Left kidney (tissue), 8 donors: ENCODE measurements at places on chromosomes 5 and 9. TPM values are rescaled to one million over a fixed set of nuclear protein-coding genes. Genes with fewer than 3 reads are reported as not detected.

DNA sequence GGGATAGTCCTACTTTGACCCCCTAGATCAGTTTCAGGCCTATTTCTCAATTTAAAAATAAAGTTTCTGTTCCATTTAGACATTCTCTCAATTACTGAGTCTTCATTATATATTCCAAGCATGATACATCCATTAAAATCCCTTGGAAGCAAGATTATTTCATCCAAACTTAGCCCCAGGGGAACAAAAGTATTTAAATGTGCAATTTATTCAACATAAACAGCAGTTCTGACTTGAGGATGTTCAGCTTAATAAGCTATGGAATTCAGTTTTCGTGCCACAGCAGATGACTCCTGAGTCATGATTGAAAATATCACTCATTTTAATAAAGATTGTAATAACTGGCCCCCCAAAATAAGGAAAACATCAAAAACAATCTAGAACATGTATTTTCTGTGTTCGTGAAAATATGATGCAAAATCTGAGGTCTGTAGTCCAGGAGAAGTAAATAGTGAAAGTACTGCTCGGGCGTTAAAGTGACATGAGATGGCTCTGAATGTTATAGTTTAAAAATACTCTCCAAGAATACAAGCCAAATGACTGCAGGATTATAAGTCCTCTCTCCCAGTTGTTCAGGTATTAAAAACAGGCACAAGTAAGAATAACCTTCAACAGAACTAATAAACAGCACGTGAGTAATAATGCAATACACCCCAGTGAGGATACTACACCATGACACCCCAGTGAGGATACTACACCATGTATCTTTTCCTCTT lies 67.1 kb downstream of the RETREG1 start:
- DNase-seq, result no peak

GRCh38 chr5:103439007-103439406 lies 123.6 kb downstream of the NUDT12 start:
- DNase-seq, result no peak

DNA sequence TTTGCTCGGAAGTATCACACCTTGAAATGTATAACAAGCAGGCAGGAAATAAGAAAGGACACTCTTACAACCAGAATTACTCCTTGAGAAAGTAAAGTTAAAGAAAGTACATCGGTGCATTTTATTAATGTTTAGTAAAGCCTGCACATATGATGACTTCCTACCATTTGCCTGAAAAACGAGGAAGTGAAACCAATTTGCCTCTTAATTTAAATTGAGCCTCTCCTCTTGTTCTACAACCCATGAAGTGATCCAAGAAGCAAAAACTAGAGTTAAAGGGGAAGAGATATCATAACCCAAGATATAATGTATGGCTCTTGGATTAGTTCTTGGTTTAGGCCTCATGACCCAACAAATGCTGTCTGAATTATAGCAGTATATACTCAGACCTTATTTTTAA lies 95.6 kb downstream of the GNAQ start:
- DNase-seq, result no peak

GRCh38 chr5:160105686-160106360 lies 13.4 kb downstream of the PWWP2A start:
- no peak for DNase-seq

GRCh38 chr9:80839821-80840675 lies 849.3 kb downstream of the TLE1 start:
- DNase-seq, result no peak

DNA sequence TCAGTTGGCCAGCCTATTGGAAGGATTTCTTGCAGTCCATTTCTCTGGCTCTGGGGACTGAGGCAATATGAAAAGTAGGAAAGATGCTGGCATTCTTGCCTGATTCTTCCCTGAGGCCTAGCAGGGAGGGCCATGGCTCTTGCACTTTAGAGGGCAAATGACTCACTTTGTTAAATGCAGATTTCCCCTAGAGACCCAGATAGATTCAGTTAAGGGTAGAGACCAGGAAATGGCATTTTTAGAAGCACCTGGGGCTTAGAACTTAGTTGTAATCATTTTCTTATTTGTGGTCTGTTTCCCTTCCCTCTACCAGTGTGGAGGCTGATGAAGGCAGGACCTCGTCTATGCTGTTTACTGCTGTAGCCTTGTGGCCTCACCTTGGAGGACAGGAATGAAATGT lies 112.8 kb upstream of the NR3C1 start:
- DNase-seq, result no peak

- no peak for DNase-seq
These were observed 99.8 kb downstream of the ATPSCKMT start for GRCh38 chr5:10149911-10150310.

- no peak for DNase-seq
These were observed 8.0 kb downstream of the EBF1 start for GRCh38 chr5:159091596-159092331.

DNA sequence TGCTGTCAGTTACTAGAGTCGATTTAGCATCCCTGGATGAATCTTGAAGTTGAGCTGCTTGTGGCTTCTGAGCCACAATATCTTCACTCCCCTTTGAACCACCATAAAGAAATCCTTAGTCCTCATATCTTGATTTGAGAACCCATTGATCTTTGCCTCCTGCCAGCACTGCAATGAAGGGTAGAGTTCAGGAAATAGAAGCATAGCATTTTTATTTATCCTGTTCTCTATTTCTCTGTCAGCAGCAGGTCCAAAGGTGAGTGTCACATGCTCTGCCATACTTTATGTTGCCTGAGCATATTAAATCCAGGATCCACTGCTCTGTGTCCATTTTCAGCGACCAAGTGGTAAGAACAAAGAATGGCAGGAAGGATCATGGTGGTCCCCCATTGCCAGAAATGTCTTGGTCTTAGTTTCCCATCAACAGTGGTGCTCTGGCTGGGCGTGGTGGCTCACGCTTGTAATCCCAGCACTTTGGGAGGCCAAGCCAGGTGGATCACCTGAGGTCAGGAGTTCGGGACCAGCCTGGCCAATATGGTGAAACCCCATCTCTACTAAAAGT lies 80.2 kb upstream of the PANK3 start:
- DNase-seq, result no peak

- DNase-seq, result no peak
These were observed 106.5 kb upstream of the LRRTM2 start for GRCh38 chr5:138981586-138981985.

DNA sequence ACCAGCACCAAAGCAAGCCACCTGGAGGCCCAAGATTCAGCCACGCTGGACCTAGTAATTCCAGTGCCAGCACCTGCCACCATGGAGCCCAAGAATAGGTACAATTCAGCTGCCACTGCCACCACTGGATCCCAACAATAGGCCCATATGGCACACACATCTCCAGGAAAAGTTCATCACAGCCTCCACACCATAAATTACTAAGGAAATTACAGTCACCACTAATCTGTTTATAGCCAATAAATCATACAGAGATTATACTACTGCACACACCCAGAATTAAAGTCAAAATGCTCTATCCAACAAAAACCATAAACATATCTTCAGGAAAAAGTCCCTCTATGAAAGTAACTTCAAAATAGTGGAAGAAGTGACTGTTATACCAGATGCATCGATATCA lies 242.8 kb downstream of the SPATA31D1 start:
- DNase-seq, result no peak

DNA sequence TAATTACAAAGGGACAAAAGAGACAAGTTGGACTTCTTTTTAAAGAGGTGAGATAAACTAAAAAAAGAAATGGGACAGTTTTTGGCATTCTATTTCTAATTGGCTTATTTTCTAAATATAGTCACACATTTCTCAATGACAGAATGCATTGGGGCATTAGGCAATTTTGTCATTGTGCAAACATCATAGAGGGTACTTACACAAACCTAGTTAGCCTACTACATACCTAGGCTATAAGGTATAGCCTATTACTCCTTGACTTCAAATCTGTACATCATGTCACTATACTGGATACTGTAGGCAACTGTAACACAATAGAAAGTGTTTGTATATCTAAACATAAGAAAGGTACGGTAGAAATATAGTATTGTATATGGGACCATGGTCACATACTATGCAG lies 56.1 kb downstream of the LSM11 start:
- no peak for DNase-seq

- DNase-seq, result no peak
These were observed 24.5 kb downstream of the PRRC2B start for GRCh38 chr9:131418143-131419025.

- no peak for DNase-seq
These were observed 117.8 kb upstream of the SPIN1 start for GRCh38 chr9:88270413-88270812.

The LRRC70 gene
- polyA plus RNA-seq, result 7.3 TPM

The TRPM6 gene
- 1.1 TPM for polyA plus RNA-seq

The GRK6 gene
- 24.2 TPM for polyA plus RNA-seq

The KLHL3 gene
- 25.4 TPM for polyA plus RNA-seq
